ENCODE measurements at places on chromosomes 12 and 14.

- no peak for DNase-seq
These were observed 13.8 kb upstream of the DGLUCY start for GRCh38 chr14:91100102-91100501.

- DNase-seq, result no peak
These were observed 13.5 kb upstream of the ATF1 start for GRCh38 chr12:50750366-50750765.

DNA sequence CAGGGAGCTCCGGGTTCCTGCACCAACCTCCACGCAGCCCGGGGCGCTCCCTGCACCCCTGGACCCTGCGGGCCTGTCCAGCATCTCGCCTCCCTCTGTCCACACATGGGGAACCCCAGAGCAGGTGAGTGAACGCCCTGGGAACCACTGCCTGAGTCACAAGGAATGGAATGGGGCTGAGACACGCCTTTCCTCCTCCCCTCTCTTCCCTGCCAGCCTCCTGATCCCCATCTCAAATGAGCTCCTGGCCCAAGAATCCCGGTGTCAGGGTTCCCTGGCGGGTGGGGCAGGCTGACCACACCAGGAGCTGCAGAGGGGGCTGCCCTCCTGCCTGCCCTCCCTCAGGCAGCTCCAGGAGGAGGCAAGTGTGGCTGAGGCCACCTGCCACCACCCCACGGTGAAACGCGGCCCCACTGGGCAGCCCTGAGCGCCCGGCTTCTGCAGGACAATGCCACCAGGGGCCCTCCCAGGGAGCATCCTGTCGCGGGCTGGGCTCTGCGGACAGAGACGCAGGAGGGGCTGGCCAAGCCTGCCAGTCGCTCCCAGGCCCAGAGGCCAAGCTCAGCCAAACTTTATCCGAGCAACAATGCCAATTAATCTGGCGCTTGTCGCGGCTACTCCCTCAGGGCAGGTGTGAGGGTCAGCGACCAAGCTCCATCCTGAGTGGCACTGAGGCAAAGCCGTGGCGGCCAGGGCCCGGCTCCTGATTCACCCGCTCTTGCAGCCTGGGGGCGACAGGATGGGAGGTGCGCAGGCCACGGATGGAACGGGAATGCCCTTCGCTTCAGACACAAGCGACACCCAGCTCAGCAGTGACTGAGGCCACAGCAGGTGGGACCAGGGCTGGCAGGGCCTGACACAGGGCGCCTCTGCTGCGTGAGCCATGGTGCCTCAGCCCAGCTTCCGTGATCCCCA, 44.3 kb downstream of the GALNT9 start:
- no peak for DNase-seq

- no peak for DNase-seq
These were observed 6.6 kb upstream of the TCHP start for GRCh38 chr12:109893261-109893995.

DNA sequence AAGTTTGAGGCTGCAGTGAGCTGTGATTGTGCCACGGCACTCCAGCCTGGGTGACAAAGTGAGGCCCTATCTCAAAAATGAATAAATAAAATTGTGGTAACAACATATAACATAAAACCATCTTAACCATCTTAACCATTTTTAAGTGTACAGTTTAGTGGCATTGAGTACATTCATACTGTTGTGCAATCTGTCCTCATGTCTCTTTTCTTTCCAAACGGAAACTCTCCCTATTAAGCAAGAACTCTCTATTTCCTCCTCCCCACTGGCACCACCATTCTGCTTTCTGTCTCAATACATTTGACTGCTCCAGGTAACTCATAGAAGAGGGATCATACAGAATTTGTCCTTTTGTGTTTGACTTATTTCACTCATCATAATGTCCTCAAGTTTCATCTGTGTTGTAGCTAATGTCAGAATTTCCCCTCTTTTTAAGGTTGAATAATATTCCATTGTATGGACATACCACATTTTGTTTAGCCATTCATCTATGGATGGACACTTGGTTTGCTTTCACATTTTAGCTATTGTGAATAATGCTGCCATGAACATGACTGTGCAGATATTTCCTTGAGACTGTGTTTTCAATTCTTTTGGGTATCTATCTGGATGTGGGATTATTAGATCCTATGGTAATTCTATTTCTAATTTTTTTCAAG, 4.4 kb upstream of the MARK3 start:
- DNase-seq, result no peak

DNA sequence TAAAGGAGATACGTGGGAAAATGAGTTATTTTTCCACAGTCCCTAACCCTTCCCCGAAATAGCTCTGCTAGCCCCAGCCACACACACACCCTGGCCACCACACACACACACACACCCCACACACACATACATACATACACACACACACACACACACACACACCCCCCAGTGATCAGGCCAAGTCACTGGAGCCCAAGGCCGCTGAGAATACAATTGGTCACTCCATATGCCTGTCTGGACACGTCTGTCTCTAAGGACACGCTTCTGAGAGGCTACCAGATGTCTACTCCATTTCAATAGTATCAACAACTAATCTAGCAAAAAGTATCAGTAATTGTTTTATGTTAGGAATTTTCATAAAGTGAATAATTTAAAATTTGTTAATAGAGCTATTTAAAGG, 13.0 kb upstream of the DIABLO start:
- DNase-seq, result no peak

GRCh38 chr12:89949457-89950195, 241.0 kb upstream of the ATP2B1 start:
- DNase-seq, result peak; percentile 67

GRCh38 chr12:104177663-104178501, 37.7 kb upstream of the TXNRD1 start:
- no peak for DNase-seq

DNA sequence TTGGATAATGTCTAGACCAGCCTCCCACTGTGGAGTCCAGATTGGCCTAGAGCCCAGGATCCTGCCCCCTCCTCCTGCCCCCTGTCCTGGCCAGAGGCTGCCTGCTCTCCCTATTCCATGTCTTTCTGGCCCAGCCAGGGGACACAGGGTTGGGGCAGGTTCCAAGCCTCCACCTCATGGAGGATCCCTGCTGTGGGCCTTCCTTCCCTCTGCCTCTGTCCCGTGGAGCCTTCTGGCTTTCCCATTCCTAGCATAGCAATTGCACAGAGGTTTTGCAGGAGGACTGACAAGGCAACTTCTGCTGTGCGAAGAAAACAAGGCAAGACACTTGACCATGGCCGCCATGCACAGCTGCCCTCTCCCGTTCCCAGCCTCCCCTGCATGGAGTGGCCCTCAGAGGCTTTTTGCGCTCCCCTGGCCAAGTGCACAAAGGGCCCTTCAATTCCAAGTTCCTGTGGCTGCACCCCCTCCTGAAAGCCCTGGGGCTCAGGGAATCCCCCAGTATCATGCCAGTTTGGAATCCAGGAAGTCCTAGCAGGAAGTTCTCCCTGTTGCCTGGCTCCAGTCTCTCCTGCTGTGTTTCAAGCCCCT, 42.1 kb downstream of the KRT80 start:
- DNase-seq, result no peak

DNA sequence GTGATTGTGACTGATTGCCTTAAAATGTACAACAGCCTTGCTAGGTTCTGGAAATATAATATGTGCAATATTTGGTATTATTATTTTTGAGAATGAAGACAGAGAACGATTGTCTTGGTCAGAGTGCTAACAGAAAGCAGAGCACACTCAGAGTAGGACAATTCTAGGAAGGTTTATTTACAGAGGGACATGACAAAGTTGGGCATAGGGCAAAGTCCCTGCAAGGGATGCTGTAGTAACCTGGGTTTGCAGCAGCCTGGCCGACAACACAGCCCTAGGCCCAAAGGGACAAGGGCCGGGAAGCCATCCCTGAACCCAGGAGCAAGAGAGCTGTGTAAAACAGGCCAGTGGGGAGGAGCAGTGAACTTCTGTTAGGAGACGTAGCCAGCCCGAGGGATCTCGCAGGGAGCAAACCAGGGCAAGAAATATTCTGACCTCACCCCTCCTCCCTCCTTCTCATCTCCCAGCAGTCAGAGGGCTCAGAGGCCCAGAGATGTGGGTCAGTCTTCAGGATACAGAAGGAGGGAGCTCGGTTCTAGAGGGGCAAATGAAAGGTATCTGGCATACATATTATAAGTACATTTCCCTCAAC, 51.0 kb upstream of the FERMT2 start:
- no peak for DNase-seq

GRCh38 chr12:108702595-108703320, 28.6 kb downstream of the CORO1C start:
- DNase-seq, result no peak

- no peak for DNase-seq
These were observed 8.0 kb upstream of the ATG14 start for GRCh38 chr14:55419663-55420062.

DNA sequence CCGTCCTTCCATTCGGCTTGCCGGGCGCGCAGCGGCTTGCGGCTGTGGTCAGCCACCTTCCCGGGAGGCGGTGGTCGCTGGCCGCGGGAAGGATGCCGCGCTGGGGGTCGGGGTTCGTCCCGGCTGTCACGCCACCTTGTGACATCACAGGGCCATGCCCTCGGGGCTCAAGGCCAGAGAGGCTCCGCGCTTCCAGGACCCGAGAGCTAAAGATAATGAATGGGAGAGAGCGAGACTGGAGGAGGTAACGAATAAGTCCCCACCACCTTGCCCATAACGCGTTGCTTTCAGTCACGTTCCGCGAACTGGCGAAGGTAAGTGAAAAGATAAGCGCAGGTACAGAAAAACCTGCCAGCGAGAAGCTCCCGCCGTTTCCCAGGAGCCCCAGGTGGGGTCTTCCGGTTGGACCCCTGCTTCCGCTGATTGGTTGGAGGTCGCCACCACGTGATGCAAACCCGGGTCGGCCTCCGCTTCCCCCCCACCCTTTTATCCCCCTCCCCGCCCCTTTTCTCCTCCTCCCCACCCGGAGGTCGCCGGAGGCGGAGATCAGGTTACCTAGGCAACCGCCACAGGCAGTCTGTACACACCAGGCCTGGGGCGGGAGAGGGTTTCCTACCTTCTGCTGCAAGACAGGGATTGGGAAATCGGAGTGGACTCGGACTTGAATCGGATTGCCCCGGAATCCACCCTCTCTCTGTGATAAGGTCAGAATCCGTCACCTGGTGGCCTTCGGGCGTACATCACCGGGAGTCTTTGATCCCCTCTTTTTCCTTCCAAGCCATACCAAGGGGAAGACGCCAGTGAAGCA, at the start of gene LRRC9:
TSS of gene LRRC9 (plus strand) at position 575 of the 808 bp plus-strand sequence.
- no peak for DNase-seq

GRCh38 chr14:60637479-60638315, 11.6 kb downstream of the SIX1 start:
- DNase-seq, result no peak

DNA sequence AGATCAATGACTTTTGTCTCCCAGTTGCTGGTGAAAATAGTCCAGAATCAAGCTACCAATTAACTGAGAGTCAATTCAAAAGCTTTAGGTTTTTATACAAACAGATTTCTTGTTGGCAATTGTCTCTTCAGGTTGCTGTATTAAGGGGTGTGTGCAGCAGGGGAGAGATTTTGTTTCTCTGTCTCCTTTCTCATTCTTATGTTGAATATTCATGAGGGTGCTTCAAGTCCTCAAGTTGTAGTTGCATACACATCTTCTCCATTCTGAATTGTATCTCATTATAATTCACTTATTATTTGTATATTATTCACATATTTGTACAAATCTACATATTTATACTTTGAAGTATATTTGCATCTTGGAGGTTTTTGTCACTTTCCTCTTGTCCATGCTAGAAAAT, 126.7 kb upstream of the PTPRQ start:
- no peak for DNase-seq

DNA sequence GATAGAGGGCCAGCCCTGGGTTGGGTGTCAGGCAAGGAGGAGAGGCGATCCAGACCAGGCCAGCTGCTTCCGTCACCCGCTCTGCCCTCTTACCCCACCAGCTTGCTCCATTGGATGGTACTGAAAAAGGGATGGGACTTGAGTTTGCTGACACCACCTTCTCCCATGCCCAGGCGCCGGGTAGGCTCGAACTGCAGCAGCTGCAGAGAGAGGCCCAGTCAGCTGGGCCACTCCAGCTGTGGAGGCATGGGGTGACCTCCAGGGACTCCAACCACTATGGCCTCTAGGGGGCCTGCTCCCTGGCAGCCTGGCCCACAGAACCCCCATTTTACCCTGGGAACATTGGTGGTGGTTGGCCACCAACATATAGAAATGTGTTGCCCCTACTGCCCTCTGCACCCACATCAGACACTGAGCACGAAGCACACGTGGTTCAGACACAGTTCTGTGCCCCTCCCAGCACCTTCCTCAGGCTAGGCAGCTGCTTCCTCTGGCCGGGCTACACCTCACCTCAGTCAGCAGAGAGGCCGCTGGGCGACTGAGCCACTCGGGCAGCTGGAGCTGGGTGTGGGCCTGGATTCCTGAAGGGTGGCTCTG, 16.0 kb downstream of the RPS6KL1 start:
- DNase-seq, result no peak

DNA sequence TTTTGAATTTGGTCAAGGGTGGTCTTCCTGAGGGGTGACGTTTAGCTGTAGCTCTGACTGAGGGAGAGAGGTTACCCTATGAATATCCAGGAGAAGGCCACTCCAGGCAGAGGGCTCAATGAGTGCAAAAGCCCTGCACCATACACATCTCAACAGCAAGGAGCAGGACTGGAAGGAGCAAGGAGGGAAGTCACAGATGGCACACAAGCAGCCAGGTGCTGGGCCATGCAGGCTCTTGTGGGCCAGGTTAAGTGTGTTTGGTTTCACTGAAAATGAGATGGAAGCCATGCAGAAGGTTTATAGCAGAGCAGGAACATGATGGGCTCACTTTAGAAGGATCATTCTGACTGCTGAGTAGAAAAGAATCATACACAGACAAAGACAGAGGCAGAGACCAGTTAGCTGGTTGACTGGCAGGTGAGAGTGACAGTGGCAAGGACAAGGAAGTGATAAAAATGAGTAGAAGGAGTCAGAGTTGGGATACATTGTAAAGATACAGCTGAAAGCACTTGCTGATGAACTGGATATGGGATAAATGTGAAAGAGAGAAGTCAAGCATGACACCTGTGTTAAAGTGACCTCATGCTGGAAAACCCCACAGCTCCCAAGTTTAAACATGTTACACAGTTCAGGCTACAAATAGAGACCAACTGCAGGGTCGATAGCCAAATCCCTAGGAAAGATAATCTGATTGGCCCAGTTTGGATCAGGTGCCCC, 81.2 kb downstream of the PRKD1 start:
- no peak for DNase-seq

DNA sequence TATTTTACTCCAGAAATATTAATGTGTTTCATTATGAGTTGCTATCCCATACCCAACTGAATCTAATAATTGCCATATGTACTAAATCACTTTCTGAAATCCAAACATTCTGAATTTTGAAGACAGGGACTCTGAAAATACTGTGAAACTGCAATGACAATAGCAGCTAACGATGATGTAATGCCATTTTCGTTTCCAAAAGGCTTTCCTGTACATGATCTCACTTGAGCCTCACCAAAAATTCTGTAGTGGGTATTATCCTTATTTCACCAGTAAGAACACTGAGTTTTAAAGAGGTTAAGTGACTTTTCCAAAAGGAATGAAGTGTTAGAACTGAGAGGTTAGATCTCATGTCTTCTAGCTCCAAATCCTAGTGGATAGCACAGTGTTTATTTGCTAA, 133.3 kb downstream of the FLRT2 start:
- DNase-seq, result no peak

- DNase-seq, result no peak
These were observed 243.5 kb downstream of the TMEM132C start for GRCh38 chr12:128510511-128510910.

GRCh38 chr12:108363565-108363964, 24.5 kb upstream of the CMKLR1 start:
- no peak for DNase-seq
